ENCODE measurements at places on chromosomes 2 and 18.

GRCh38 chr2:157355618-157356017, 30.0 kb upstream of the ERMN start:
- DNase-seq, result no peak

GRCh38 chr2:169673921-169674320, 20.3 kb downstream of the CFAP210 start:
- DNase-seq, result no peak

DNA sequence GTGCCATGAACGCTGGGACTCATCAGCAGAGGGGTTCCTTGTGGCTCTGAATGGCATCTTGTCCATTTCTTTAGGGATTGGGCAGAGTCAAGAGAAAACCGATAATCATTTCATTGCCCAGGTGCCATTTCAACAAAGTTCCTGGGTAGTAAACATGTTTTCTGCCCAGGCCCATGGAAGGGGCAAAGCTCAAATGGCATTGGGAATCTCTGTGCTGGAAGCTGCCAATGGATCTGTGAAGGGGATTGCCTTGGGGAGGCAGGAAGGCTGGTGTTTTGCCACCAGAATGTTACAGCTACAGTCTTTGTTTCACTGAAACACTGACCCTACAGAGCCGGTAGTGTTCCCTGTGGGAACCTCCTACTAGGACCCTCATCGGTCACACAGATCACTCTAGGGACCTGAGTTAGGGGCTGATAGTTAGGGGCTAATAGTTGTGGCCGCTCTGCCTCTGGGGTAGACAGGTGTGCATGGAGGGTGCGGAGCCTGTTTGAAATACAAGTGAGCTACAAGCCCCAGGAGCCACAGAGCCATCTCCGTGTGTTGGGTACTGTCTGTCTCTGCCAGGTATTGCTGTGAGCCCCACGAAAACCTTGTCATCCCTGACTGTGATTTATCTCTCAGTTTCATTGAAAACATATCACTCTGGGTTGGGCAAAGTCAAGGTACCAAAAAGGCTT, 224.4 kb upstream of the COPS8 start:
- DNase-seq, result no peak

DNA sequence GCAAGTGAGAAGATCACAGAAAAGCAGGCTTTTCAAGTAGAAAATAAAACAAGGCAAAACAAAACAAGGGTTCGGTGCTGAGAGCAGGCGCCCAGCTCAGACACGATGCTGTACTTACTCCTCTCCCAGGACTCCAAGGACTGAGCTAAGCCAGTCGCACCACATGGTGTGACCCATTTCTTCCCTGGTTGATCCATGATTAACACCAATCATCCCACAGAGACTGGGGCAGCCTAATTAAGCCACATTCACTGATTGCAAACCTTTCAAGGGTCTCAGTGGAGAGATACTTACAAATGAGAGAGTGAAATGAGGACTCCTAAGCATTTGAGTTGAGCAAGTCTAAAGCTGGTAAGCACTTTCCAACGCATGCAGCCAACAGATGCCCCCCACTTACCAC, 155.2 kb downstream of the MYO5B start:
- DNase-seq, result no peak

- no peak for DNase-seq
Measured at GRCh38 chr18:10995550-10995949, 153.8 kb downstream of the PIEZO2 start.

DNA sequence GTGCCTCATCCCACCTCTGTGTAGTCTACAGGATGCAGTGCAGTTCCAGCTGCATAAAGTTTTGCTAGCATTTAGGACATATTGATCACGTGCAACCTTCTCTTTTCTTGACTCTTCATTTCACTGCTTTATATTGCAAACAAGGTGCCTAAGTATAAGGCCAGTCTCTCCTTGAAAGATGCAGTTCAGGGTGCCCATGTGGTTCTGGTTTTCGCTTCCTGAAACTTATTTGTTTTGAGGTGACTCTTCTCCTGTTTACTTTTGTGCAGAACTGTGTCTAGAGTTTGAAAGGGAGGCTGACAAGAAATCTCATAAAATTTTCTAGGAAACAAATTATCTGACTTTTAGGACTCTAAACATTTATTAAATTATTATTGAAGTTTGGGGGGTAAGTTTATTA, 189.9 kb downstream of the UBE2E3 start:
- DNase-seq, result no peak

GRCh38 chr18:23189099-23189498, 53.8 kb downstream of the CABLES1 start:
- no peak for DNase-seq

DNA sequence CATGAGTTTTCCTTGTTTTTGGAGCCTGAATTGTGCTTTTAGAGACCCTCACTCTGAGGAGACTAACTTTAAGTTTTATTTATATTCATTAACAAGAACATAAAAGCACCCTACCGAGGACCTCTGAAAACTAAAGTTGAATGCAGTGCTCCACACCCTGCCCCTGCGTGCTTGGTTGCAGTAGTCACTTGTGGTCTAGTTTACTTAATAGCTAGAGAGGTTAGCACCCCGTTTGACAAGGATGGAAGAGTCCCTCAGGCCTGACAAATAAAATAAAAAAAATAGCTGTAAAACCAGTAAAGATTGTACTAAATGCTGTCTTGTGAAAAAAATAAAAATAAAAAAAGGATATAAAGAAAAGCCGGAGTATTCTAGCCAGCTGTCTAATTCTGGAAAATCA, 395.2 kb downstream of the MTX2 start:
- no peak for DNase-seq

DNA sequence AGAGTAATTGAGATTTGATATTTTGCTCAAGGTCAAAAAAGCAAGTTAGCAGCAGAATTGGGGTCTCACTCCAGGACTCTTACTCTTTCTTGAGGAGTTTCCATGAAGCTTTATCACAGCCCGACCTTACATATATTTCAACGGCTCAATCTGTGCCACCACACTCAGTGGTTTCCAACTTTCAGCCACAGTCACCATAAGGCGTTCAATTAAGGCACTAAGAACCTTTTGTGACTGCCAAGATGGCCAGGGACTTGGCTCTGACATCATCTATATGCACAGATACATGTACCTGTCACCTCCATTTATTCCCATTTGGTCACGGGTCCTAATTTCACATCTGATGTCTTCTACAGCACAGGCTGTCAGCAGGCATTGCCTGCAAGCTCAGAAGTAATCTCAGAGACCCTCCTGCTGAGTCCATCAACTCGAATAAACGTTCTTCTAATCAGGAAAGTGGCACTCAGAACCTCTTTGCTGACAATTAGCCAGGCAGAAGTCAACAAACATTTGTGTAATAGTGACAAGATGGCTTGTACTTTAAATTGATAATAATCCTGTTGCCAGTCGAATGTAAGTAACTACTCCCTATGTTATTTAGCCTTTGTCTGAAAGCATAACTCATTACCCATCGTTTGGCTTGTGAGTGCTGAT, 16.1 kb downstream of the DYTN start:
- no peak for DNase-seq

GRCh38 chr2:198214114-198214596, 409.8 kb downstream of the PLCL1 start:
- DNase-seq, result no peak

GRCh38 chr2:107007927-107008326, 122.0 kb upstream of the ST6GAL2 start:
- no peak for DNase-seq

- DNase-seq, result peak; percentile 40
Measured at GRCh38 chr2:71071681-71072398, 3.4 kb downstream of the NAGK start.

DNA sequence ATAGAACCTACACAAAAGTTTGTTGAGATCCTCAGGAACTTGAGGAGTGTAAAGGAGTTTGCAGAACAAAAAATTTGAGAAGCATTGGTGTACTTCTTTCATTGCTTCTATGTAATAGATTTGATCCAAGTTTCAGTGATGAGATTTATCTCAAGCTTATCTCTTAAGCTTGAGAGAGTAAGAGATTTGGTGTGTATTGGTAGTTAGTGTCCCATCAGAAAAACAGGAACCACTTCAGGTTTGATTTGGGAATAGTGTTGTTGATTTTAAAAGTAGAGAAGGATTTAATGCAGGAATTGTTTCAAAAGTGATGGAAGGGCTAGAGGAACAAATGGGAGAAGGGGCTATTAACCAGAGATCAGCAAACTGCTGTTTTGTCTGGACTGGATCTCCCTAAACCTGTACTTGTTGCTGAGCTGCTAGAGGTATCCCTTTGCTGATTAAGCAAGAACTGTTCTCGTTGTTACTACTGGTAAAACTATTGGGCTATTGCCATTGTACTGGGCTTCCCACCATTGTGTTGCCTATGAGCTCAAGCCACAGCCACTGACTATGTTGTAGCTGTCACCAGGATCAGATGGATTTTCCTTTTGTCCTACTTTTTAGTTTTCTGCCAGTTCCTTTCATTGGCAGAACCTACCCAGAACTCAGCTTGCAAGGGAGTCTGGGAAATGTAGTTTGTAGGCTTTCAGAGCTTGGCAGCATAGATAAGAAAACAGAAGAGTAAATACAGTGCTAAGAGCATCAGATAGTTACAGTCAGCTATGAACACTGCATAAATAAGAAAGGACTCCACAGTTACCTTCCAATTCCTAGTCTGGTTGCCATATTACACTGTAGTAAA, 39.3 kb downstream of the RAB10 start:
- peak; percentile 39 for DNase-seq

- DNase-seq, result no peak
Measured at GRCh38 chr2:42902939-42903709, 110.7 kb upstream of the HAAO start.

DNA sequence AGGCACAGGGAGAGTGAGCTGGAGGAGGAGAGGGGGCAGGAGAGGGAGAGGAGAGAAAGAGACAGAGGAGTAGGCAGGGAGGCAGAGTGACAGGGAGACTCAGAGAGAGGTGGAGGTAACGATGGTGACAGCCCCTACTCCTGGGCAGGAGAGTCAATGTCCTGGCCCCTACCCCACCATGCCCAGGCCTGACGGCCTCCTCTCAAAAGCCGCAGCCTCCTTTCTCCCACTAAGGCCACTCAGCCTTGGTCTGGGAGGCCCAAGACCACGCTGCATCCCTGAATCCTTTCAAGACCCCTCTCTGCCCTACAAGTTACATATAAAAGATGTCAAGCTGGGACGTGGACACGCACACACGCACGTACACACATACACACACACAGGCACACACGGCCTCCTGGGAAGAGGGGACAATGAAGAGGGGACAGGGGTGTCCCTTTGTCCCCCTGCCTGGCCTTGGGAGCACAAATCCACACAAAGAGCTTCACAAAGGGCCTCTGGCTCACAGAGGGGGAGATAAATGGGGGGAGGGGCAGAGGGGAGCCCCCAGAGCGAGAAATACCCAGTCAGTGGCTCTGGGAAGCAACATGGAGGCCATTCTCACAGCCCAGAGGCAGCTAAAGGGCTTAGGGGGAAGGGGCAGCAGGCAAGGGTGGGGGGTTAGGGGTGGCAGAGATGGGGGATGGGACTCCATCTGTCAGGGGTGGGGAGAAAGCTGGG, 19.5 kb upstream of the TNS1 start:
- peak; percentile 3 for DNase-seq

- no peak for DNase-seq
Measured at GRCh38 chr18:58721566-58722239, 50.4 kb downstream of the MALT1 start.

- DNase-seq, result peak; percentile 93
Measured at GRCh38 chr2:27428213-27428977, at the start of gene NRBP1. TSS of gene NRBP1 (plus strand) at chr2:27428631. CDS start at chr2:27433274, 4,643 bp downstream.

- DNase-seq, result no peak
Measured at GRCh38 chr2:102544182-102544581, 71.2 kb downstream of the SLC9A4 start.

DNA sequence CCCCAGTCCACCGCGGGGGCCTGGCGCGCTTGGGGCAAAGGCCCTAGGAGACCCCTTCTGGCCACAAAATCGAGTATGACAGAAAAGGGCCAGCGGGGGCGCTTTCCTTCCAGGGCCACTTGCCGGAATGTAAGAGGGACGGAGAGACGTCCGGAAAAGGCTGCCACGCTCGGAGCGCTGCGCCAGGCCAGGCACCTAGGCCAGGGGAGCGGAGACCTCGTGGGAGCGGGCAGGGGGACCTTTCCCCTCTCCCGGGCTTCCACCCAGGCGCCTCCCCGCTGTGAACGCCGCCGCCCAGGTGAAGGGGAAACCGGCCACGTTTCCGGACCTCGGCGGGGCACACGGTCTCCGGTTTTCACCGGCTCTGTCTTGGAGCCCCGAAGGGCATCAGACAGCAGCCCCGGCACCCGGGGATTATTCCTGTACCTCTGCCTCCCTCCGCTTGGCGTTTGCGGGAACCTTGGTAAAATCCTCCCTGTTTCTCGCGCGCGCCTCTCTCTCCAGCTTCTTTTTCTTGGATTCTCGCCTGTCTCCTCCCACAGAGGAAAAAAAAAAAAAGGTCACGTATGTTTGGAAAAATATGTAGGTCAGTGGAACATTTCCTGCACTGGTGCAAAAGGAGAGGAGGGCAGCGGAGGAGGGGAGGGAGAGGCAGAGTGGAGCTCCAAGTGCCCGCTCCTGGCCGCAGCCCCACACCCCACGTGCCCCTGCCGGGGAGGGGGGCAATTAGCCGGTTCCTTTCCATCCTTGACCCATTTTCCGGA, 1.2 kb upstream of the NPAS2 start:
- peak; percentile 87 for DNase-seq

GRCh38 chr2:107448160-107448559, 378.5 kb upstream of the RGPD4 start:
- DNase-seq, result no peak

GRCh38 chr2:204486805-204487204, 58.5 kb upstream of the PARD3B start:
- DNase-seq, result no peak

- DNase-seq, result no peak
Measured at GRCh38 chr2:84965827-84966226, 5.1 kb upstream of the KCMF1 start.

DNA sequence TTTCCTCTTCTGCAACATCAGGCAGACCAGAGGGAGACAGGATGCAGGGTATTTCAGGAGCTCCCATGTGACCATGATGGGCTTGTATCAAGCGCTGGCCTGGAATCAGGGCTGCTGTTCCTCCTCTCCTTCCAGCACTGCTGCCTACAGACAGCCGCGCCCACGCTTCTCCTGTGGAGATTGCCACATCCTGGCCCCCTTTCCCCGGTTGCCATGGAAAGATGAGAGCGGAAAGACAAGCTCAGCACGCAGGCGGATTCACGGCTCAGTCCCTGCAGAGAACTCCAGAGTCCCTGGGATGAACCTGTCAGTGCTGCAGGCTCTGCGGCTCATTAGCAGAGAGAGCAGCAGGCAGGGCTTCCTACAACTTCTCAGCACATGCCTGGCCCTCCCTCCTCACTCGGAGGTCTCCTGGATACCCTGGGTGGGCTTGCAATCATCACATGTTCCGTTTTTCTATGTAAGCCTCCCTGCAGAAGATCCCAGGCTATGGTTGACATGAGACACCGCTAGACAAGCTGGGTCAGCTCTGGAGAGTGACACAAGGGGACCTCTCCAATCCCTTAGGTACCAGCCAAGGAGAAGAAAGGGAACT, 497.8 kb upstream of the MYT1L start:
- DNase-seq, result no peak

DNA sequence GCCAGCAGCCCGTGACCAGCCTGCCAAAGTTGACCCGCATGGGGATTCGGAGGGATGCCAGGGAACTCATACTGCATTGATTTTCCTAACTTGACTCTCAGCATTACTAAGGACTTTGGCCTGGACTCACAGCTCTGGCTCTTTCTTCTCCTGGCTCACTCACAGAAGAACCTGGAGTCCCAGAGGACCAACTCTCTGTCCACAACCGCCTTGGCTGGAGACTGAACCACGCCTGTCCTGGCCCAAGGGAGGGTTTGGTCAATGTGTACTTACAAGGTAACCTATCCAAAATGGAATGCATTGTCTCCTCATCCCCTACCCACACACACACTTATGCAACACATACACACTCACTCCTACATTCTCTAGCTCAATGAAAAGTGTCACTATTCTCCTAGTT, 135.6 kb upstream of the KLHL29 start:
- DNase-seq, result no peak

Data from adrenal gland (tissue), 19 donors.